ENCODE measurements at places on chromosomes 7 and 10.

- H3K36me3 ChIP-seq: no peaks in the 10 kb centered on the region
- no peak overlapping the region for H3K4me3 ChIP-seq
- no peak for DNase-seq
- H3K27me3 ChIP-seq: no peaks in the 10 kb centered on the region
- H3K27ac ChIP-seq: no peak overlapping the region
These were observed 690.2 kb downstream of the NRG3 start for GRCh38 chr10:82565197-82565575.

- DNase-seq: no peak
- H3K4me3 ChIP-seq: no peak overlapping the region
- H3K27me3 ChIP-seq: no peaks in the 10 kb centered on the region
- no peaks in the 10 kb centered on the region for H3K4me1 ChIP-seq
- H3K27ac ChIP-seq: no peak overlapping the region
These were observed 100.3 kb upstream of the C10orf90 start for GRCh38 chr10:126770809-126771208.

DNA sequence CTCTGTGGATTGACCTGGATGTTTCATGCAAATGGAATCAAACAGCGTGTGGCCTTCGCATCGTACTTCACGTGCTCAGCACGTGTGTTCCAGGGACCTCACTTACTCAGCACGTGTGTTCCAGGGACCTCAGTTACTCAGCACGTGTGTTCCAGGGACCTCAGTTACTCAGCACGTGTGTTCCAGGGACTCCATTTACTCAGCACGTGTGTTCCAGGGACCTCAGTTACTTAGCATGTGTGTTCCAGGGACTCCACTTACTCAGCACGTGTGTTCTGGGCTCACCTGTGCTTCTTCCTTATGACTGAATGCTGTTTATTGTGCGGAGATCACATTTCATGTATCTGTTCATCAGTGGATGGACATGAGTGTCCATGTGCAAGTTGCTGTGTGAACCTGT lies 22.0 kb downstream of the INPP5A start:
- H3K27ac ChIP-seq: peak overlapping the region; percentile 26
- peaks cover 44% of the 10 kb centered on the region for H3K4me1 ChIP-seq
- H3K4me3 ChIP-seq: no peak overlapping the region
- no peak for DNase-seq
- H3K27me3 ChIP-seq: no peaks in the 10 kb centered on the region
- no peaks in the 10 kb centered on the region for H3K36me3 ChIP-seq

DNA sequence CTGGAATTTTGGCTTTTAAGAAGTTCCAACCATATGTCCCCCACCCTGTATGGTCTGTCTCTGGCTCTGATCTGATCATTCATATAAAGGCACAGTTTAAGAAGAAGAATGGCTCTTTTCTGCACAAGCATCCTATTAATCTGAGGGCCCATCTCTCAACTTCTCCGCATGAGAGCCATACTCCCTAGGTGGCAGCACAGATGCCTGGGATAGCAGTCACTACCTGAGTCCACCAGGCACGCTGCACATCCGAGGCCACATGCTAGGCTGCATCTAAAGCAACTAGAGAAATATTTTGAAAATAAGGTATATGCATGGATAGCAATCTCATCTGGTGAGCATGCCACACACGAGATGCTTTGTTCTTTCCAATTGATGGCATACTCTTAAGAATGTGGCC lies 565.5 kb downstream of the PARD3 start:
- H3K36me3 ChIP-seq: no peaks in the 10 kb centered on the region
- no peak for DNase-seq
- H3K27ac ChIP-seq: no peak overlapping the region
- peaks cover 25% of the 10 kb centered on the region for H3K4me1 ChIP-seq
- no peaks in the 10 kb centered on the region for H3K27me3 ChIP-seq

GRCh38 chr7:44285561-44285960 lies 39.8 kb downstream of the CAMK2B start:
- no peak for DNase-seq
- H3K4me1 ChIP-seq: no peaks in the 10 kb centered on the region
- no peak overlapping the region for H3K27ac ChIP-seq
- peaks cover 11% of the 10 kb centered on the region for H3K27me3 ChIP-seq
- H3K4me3 ChIP-seq: no peak overlapping the region
- H3K36me3 ChIP-seq: no peaks in the 10 kb centered on the region

GRCh38 chr7:35729061-35729783 lies 34.3 kb upstream of the HERPUD2 start:
- peak overlapping the region; percentile 8 for H3K27ac ChIP-seq
- no peaks in the 10 kb centered on the region for H3K36me3 ChIP-seq
- peaks cover 56% of the 10 kb centered on the region for H3K4me1 ChIP-seq
- no peaks in the 10 kb centered on the region for H3K27me3 ChIP-seq

- no peaks in the 10 kb centered on the region for H3K36me3 ChIP-seq
- H3K4me1 ChIP-seq: no peaks in the 10 kb centered on the region
- H3K27me3 ChIP-seq: no peaks in the 10 kb centered on the region
These were observed 47.3 kb downstream of the DGKB start for GRCh38 chr7:14855033-14855794.

DNA sequence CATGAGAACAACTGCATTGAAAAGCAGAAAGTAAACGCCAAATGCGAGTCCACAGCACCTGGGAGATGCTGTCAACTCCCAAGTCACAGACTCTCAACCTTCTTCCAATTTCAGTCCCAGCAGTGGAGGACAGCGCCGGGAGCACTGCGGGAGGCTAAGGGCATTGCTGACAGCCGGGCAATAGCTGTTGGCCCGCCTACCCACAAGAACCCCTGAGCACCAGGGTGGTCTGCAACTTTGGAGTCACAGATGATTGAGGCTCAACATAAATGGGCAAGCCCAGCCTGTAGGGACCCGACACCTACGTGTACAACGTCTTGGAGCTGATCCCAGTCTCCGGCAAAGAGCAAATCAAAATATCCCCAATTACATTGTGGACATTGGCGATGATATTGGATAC lies 262.9 kb downstream of the TCERG1L start:
- no peaks in the 10 kb centered on the region for H3K4me1 ChIP-seq
- H3K27ac ChIP-seq: no peak overlapping the region
- no peaks in the 10 kb centered on the region for H3K27me3 ChIP-seq
- DNase-seq: no peak

- H3K27ac ChIP-seq: no peak overlapping the region
- no peaks in the 10 kb centered on the region for H3K36me3 ChIP-seq
- no peak overlapping the region for H3K4me3 ChIP-seq
- H3K27me3 ChIP-seq: no peaks in the 10 kb centered on the region
- no peak for DNase-seq
- H3K4me1 ChIP-seq: no peaks in the 10 kb centered on the region
These were observed 51.0 kb downstream of the SLC13A1 start for GRCh38 chr7:123148813-123149212.

- DNase-seq: no peak
- no peak overlapping the region for H3K4me3 ChIP-seq
- H3K4me1 ChIP-seq: no peaks in the 10 kb centered on the region
- H3K36me3 ChIP-seq: no peaks in the 10 kb centered on the region
- no peak overlapping the region for H3K27ac ChIP-seq
These were observed 54.4 kb downstream of the COBL start for GRCh38 chr7:51261950-51262795.
